ENCODE measurements at places on chromosomes 7 and 10.

GRCh38 chr7:44617225-44617890, 10.9 kb downstream of the OGDH start:
- DNase-seq: peak; percentile 56

DNA sequence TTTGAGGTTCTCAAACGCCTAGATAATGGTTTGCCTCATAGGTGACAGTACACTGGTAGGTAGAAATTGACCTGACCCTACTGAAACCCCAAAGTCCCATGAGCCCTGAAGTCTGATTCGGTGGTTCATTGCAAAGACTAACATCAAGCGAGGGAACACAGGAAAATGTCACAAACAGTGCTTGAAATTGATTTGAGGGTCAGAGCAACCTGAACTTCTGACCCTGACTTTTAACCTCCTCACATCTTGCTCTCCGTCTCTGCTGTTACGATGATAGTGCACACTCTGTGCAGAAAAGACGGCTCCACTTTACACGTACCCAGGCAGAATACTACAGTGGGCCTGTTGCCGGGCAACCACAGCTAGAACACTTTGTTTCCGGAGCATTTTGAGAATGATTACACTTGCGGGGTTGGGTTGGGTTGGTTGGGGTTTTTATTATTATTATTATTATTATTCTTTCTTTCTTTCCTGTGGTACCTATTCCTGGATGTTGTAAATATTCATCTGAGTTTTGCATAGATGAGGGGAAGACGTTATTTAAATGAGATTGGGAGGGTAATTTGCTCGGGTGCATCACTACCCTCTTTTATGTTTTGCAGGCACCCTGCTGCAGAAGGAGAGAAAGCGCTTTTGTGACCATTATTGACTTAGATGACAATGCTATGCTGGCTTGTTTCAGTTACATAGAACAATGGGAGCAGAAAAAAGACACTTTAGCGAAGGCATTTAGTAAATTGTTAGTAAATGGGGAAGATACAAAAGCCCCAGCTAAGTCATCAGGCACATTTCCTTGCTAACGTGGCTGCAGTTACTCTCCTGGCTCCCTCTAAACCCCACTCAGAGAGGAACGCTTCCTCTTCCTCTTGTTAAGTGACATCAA, 438.1 kb upstream of the NRP1 start:
- DNase-seq: peak; percentile 82

DNA sequence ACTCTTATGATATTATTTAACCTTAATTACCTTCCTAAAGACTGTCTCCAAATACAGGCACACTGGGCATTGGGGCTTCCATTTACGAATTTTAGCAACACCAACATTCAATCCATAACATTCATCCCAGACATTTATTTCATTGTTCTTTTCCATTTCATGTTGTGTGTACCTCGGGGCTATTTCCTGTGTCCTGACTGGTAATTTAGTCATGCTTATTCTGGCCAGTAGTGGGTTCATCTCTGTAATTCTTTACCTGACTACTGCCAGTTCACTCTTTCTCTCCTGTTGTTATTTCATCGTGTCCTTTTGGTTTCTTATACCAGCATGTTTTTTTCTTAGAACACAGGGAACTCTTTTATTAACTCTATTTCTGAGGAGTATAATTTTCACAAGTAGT, 225.7 kb downstream of the PLXDC2 start:
- DNase-seq: no peak

GRCh38 chr10:116848032-116848943, 1.0 kb upstream of the ENO4 start:
- peak; percentile 1 for DNase-seq

DNA sequence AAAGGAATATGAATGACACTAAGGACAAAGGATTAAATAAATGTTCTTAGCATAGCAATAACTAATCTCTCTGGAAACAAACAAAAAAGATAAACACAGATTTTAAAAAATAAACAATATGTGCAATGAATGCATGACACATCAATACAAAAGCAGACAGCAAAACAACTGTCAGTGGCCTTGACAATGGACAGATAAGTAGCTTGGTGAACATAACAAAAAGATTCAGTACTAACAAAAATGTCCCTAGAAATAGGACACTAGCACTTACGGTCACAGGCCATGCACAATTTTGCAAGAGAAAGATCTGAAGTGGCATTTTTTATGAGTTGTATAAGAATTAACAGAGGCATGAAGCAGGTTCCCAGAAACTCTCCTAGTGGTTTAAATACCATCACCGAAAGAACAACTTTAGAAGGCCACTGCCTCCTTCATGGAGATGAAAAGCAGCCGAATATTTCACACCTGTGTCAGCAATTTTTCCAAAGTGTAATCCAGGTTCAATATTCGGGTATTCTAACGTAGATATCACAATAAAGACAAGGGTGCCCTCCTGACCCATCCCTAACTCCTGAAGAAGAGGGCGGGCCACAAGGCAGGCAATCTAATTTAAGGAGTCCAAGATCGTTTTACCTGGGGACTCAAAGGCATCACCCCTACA, 231.3 kb upstream of the MKLN1 start:
- no peak for DNase-seq

GRCh38 chr7:99782012-99782953, 1.7 kb downstream of the CYP3A4 start:
- DNase-seq: no peak

- peak; percentile 50 for DNase-seq
Measured at GRCh38 chr7:135672560-135673359, 10.4 kb downstream of the STMP1 start.

GRCh38 chr7:34991938-34992840, 45.1 kb downstream of the DPY19L1 start:
- DNase-seq: no peak

- DNase-seq: no peak
Measured at GRCh38 chr7:1591876-1592275, 22.0 kb upstream of the PSMG3 start.

DNA sequence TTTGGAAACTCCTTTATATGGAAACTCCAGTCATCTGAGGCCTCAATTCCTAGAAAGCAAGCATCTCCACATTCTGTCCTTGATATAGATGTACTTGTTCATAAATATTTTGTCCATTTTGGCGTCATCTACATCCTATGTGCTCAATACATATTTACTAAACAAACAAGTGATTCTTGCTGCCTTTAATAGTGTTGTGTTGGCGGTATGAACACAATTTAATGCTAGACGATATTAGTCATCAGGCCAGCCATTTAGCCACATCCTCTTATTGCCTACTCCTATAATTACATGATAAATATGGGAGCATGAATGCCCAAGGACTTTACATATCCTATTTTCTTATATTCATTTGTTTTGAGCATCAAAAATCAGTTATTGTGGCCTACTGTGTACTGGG, 18.5 kb upstream of the IFRD1 start:
- DNase-seq: no peak

Data from inflammatory macrophage treated with lipopolysaccharide for 1 hour (primary cell).